ENCODE measurements at places on chromosomes 1 and 21.

GRCh38 chr21:33947451-33948095, 32.0 kb upstream of the ATP5PO start:
- peak; percentile 84 for DNase-seq

GRCh38 chr1:156599811-156600210, 1.5 kb downstream of the GPATCH4 start:
- DNase-seq = no peak

DNA sequence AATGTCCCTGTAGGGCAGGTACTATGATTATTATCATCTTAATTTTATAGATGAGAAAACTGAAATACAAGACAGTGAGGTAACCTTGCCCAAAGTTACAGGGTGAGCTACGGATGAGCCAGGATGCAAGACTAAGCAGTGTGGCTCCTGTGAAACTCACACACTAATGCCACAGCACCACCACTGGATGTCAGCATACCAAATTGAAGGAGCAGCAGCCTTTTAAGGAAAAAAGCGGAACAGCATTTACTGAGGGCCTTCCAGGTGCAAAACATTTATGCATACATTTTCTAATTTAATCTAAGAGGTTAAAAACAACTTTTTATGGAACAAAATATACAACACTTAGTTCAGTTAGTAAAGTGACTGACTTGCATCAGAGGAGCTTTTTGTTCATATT, 41.7 kb downstream of the SEC16B start:
- no peak for DNase-seq

DNA sequence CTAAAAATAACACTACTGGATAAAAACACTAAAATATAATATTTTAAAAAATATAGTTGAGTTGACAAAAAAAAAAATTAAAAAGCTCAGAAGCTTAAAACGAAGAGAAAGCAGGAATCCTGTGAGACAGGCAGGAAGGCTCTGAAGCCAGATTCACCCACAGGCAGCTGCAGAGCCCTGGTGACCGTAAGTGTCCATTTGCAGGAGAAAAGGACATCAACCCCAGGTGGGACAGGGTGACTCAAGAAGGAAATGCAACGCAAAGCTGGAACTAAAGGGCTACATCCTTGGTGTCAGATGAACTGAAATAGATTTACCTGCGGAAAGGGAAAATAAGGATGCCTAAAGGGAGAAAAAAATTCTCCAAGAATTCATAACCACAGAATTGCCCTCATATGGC, 46.8 kb downstream of the USP24 start:
- no peak for DNase-seq

DNA sequence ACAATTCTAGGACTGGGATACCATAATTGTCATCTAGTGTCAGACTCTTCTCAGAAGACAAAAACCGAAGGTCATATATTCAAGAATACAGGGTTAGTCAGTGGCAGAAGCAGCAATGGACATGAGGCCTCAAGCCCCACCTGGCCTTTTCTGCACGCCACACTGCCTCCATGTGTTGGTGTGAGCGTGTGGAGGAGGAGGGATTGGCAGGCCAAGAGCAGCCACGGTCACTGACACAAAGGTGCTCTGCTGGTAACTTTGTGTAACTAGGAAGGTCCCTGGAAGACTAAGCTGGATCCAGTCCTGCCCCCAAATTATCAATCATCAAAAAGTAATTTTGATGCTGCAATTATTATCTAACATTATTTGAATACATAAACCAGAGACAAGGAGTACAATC, 34.9 kb downstream of the HSF2BP start:
- DNase-seq = no peak

GRCh38 chr1:74161497-74161896, 36.5 kb downstream of the LRRIQ3 start:
- DNase-seq = no peak

- DNase-seq = no peak
These were observed 132.7 kb upstream of the SERTAD4 start for GRCh38 chr1:210099921-210100320.

GRCh38 chr1:28983509-28984310, 69.3 kb downstream of the EPB41 start:
- peak; percentile 62 for DNase-seq

- no peak for DNase-seq
These were observed 85.0 kb downstream of the RGS21 start for GRCh38 chr1:192401825-192402224.

GRCh38 chr21:21605521-21605920, 607.3 kb downstream of the NCAM2 start:
- no peak for DNase-seq

- no peak for DNase-seq
These were observed 3.5 kb upstream of the UBXN10 start for GRCh38 chr1:20182415-20182814.

- no peak for DNase-seq
These were observed 134.8 kb downstream of the FGGY start for GRCh38 chr1:59431566-59432294.

DNA sequence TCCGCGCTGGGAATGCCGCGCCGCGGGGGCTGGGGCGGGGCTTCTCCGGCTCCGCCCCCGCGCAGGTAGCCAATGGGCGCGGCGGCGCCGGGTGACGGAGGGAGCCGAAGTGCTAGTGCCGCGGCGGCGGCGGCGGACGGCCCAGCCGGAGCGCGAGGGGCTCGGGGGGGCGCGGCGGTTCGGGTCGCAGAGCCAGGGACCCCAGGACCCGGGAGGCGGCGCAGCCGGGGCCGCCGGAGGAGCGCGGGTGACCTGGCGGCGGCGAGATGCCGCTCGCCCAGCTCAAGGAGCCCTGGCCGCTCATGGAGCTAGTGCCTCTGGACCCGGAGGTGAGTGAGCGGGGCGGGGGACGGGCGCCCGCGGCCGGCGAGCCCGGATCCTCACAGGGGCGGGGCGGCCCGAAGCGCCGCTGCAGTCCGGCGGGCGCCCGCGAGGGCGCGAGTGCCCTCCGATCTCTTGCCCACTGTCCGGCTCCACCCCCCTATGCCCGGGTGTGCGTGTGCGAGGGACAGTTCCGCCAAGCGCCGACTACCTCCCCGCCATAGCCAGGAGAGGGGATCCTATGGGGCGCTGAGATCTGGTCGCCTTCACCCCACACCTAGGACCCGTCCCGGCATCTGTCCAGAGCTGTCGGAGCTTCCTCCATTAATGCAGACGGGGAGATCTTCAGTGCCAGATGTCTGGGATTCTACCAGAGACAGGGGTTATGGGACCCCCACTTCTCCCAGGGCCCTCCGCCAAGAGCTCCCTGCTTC, at the start of gene RPS6KA1:
RPS6KA1 (plus strand) TSS at position 107 of the 755 bp plus-strand sequence; CDS start at position 267, 160 bp downstream.
- peak; percentile 20 for DNase-seq

DNA sequence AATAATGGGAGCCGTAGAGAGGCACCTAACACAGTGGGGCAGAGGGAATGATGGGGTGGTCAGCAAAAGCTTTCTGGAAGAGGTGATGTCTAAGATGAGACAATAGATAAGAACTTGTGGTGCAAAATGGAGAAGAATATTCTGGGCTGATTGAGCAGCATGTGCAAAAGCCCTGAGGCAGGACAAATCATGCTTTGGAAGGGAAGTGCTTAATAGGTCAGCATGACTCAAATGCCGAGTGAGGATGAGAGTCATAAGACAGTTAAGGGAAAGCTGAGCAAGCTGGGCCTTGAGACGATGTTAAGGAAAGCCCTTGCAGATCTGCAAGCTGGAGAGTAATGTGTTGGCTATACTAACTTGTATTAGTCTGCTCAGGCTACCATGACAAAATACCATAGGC, 37.3 kb upstream of the ASB17 start:
- no peak for DNase-seq
